ENCODE measurements at places on chromosomes 12 and 14.

DNA sequence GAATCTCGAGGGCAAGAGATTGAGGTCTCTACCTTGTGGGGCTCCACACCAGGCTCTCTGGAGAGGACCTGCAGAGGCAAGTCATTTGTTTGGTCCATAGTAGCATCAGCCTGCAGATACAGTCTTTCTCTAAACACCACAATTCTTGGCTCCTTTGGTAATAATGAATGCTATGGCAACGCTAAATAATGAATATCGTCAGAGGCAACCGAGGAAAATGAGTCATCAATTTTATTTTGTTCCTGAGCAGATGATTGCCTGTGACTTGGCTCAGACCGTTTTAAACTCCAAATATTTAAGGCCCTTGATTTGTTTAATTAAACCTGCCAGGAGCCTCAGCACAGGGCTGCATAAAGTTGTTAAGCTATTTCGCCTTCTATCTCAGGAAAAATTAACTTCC is 924.1 kb upstream of the TMEM132C start:
- no peak for DNase-seq

DNA sequence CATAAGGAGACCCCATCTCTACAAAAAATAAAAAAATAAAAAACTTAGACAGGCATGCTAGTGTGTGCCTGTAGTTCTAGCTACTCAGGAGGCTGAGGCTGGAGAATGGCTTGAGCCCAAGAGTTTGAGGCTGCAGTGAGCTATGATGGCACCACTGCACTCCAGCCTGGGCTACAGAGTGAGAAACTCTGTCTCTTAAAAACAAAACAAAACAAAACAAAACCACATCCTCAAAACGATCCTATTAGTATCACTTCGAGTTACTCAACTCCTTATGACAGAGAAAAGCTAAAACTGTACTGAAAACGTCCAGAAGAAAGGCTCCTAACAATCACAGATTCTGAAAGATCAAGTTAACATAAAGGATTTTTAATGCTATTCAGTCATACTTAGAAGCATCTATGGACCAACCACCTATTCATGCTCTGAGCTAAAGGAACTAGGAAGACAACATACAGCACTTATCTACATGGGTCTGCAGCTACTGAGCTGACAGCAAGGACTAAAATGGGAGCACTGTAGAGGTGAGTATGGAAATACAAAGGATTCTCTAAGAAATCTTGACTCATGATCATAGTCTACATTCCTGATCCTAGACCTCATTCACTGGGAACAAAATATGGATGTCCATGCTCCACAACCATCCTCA is 75.3 kb upstream of the DUSP6 start:
- DNase-seq = no peak

- DNase-seq = no peak
Observed at GRCh38 chr14:73744874-73745529, 30.8 kb upstream of the PNMA1 start.

- DNase-seq = no peak
Observed at GRCh38 chr14:68939893-68940613, 39.0 kb downstream of the ACTN1 start.

DNA sequence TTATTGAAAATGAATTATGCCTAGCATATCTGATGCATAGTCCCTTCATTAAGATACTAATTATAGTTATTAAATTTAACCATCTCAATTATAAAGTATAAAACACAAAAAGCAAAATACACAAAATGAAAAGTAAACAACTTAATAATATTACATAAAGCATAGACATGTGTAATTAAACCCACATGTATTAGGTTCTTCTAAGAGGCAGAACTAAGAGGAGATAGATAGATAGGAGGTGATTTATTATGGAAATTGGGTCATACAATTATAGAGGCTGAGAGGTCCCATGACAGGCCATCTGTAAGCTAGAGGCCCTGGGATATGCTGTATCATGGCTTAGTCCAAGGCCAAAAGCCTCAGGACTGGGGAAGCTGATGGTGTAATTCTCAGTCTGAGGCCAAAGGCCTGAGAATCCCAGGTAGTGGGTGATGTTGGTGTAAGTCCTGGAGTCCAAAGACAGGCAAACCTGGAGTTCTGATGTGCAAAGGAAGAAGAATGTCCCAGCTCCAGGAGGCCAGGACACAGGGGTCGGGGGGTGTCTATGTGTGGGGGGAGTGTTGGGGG is 953.3 kb downstream of the TRHDE start:
- no peak for DNase-seq
